Amniotic epithelial cell (primary cell): ENCODE measurements at places on chromosomes 3 and 15.

DNA sequence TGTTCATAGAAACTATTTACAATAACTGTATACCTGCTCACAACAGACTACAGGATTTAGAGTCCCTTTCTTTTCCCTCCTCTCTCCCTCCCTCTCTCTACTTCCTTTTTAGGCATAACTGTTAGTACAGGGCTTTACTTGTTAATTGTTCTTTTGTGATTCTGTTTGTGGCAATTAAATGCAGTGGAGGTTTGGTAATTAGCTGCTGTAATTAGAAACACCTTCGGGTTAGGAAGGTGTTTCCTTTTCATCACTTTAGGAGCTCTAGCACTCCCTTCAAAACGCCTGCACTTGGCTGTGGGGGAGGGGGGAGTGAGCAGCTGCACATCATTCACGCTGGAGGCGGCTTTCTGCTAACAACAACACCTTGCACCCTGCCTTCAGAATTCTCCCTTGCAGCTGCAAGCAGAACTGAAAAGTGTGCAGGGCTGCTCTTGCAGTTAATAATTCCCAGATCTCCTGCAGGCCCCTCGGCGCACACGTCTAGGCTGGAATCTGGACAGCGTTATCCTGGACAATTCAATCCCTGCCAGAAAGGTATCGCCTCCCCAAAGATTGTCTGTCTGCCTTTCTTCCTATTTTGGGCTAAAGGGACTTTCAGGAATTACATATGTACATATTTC, 242.6 kb upstream of the RGMA start:
- DNase-seq, result no peak

DNA sequence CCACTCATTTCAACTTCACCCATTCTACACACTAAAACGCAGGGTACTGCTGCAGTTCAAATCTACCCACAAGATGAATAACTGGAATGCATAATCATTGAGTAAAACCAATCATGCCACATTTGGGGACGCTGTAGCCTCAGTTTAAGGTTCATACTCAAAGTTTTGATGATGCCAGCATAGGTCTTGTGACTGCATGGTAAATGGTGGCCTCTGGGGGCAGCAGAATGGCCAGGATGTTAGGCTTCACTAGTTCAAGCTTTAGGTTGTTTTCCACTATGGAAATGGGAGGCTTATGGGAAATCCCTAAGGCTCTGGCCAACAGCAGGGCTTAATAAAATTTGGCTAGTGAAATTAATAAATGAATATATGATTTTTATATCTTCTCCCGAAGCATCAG, 104.3 kb upstream of the TSC22D2 start:
- DNase-seq, result no peak

GRCh38 chr3:38969317-38970235, 82.2 kb downstream of the SCN11A start:
- no peak for DNase-seq

- no peak for DNase-seq
Observed at GRCh38 chr3:193377591-193377990, 962 bp downstream of the ATP13A5 start.

GRCh38 chr15:46177219-46177618, 542.4 kb downstream of the SQOR start:
- no peak for DNase-seq

DNA sequence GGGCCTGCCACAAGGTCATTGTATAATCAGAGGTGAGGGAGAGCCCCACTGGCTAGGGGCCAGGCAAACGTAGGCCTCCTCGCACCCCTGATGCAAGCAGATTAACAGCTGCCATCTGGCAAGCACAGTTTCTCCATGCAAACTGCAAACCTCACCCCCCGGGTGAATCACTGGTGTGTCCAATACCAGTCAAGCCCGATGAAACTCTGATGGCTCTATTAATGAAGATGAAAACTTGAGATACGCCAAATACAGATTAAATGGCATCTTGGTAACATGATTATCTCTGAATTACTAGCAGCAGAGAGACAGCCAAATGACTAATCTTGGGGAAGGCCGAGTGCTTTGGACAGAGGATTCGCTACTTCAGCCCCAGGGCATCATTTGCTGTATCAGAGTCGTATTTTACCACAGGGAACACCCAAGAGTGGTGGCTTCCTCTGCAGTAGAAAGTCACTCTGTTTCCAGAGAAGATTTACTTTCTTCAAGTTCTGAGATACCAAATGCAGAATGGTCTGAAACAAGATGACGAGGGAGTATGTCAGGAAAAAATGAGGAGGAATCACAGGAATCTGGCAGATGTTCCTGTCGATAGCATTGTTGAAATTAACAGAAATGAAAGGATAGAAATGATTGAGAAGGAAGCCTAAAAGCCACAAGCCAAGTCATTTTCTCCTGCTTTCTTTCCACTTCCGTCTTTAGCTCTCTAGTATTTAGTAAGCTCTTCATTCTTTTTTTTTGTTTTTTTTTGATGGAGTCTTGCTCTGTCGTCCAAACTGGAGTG, 96.2 kb upstream of the NR2F2 start:
- peak; percentile 27 for DNase-seq

DNA sequence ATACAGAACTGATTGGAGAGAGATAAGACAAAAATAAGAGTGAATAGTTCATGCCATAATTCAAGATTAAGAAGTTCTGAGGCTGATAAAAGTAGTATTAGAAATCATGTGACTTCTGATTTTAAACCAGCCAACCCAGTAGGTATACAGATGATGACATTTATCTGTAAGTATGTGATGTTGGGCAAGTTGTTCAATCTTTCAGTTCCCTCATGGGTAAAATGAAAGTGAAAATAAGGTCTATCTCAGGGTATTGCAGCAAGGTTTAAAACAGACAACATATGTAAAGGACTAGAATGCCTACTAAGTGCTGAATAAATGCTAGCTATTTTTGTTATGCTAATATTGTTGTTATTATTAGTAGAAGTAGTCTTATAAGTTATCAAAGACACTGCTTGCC, 1055.7 kb downstream of the NAALADL2 start:
- DNase-seq, result peak; percentile 31

- no peak for DNase-seq
Observed at GRCh38 chr15:27871078-27871901, 227.8 kb downstream of the OCA2 start.

- DNase-seq, result peak; percentile 91
Observed at GRCh38 chr15:73897441-73898261, 24.3 kb downstream of the TBC1D21 start.

GRCh38 chr15:63061975-63062374, 19.4 kb downstream of the TPM1 start:
- no peak for DNase-seq

- no peak for DNase-seq
Observed at GRCh38 chr3:124885466-124886167, 1.5 kb downstream of the ITGB5 start.

DNA sequence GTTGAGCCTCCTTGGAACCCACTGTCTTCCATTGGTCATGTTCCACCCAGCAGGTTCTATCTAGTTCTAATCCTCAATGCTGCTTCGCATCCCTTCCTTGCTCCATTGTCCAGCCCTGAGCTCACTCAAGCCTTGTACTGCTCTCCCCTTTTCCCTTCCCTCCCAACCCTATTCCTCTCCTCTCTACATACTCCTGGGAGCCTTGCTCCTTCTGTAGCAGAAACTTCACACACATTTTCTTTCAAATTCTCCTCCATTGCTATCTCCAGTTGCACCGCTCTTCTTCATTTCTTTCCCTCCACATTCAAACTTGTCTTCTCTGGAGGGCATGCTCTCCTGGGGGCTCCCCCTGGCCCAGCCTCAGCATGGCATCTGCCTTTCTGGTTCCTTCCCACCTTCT, 14.5 kb downstream of the NR1I2 start:
- no peak for DNase-seq

- DNase-seq, result no peak
Observed at GRCh38 chr15:79529157-79529785, 97.1 kb downstream of the MINAR1 start.

DNA sequence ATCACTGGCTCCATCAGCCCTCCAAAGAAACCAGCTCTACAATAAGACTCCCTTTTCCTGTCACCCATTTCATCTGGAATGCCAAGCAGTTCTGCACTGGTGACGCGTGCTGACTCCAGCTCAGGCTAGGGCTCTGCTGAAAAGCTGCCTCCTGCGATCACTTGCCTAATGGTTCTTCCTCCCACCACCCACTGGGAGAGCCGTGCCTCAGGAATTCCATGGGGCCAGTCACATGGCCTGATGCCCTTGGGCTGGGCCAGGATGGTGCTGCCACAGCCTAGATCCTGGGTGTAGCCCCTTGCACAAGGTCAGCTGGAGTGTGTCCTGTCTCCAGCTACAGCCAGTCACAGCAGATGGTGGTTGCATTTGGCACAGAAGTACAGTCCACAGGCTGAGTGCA, 98.9 kb downstream of the DNAJB8 start:
- no peak for DNase-seq

GRCh38 chr15:35442742-35443141, 103.2 kb downstream of the DPH6 start:
- DNase-seq, result no peak

GRCh38 chr3:170603770-170604510, 18.1 kb upstream of the SLC7A14 start:
- DNase-seq, result peak; percentile 27

DNA sequence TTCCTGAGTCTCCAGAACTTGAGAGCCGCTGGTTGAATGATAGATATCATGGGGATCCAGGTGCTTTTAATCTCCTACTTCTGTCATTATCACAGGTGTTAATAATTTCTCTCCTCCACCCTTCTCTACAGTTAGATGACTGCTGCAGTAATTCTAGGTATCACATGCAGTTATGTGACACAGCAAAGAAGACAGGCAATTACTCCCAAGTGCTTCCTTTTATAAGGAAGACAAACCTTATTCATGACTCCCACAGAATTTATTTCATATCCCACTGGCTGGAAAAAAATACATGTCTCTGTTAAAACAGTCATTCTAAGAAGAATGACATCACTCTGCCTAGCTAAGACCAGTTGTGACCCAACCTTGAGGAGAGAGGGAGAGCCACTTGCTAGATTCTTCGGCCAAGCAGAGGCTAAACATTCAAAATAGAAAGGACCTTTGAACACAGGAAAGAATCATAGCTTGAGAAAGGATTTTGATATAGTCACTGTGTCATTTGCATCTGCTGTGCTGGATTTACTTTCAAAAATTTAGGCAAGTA, 500.6 kb downstream of the SI start:
- no peak for DNase-seq

GRCh38 chr15:42453826-42454225, 37.1 kb downstream of the ZNF106 start:
- DNase-seq, result no peak

DNA sequence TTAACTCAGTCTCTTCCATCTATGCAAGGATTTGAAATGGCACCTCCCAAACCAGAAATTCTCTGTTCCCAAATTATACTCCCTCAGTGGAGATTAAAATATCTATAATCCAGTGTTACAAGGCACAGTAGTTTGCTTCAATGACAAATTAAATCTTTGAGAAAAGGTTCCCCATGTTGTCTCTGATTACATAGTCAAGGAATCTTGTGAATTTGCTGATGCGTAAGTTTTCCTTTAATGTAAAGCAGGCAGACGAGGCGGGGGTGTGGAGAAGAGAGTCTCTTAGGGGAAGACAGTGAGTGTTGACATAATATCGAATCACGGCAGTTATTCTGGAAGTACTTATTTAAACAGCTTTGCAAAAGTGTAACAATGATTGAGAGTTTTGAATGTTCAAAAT, 236.4 kb upstream of the RARB start:
- DNase-seq, result no peak

DNA sequence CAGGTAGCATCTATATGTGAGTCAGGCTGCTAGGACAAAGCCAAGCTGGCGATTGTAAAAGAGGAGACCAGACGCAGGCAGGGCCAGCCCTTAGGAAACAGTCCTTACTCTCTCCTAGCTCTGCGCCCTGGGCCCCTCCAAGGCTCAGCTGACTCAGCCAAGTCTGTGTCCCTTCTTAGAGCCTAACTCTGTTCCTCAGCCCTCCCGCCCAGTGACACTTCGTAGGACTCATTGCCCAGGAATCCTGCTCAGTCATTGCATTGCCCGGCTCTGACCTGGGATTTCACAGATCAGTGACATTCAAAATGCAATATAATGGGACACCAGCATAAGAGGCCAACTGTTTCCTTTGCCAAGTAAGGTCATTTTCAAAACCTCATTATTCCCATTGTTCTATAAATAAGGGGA, 244.2 kb downstream of the TLE3 start:
- peak; percentile 51 for DNase-seq

DNA sequence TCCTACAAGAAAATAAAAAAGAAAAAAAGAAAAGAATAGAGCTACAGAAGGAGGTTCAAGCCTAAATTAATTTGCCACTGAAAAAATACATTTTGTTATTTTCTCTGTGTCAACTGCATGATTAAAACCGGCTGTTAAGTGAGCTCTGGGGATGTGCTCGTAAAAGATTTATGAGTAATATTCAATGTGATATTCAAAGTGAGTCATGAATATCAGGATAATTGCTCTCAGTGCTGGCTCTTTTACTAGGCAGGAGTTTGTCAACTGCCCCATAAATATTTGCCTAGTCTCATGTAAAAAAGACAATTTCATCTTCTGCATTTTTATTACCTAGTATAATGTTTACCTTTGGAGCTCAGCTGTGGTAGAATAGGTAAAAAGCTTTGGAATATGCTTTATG, 78.9 kb downstream of the CDIN1 start:
- peak; percentile 14 for DNase-seq

GRCh38 chr3:158912188-158912587, 110.3 kb downstream of the MFSD1 start:
- DNase-seq, result peak; percentile 13

DNA sequence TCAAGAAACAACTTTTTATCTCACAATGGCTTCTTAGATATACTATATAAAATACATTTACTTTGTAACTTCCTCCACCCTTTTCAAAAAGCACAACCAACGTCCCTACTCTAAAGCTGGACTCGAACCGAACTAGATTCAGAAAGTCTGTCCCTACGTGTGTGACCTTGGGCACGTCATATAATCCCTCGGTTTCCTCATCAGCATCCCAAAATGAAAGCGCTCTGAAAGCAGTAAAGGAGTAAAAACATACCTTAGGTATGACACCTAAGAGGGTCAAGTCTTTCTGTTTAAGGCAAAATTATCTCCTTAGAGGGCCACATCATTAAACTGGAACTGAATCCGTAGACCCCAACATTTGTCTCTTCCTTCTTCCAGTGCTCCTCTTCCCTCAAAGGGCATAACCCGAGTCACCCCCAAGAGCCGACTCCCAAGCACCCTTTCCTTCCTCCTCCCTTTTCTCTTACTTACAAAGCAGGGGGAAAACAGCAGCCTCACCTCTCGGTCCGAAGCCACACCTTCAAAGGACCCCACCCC, 663 bp downstream of the PDCD10 start:
- peak; percentile 16 for DNase-seq

DNA sequence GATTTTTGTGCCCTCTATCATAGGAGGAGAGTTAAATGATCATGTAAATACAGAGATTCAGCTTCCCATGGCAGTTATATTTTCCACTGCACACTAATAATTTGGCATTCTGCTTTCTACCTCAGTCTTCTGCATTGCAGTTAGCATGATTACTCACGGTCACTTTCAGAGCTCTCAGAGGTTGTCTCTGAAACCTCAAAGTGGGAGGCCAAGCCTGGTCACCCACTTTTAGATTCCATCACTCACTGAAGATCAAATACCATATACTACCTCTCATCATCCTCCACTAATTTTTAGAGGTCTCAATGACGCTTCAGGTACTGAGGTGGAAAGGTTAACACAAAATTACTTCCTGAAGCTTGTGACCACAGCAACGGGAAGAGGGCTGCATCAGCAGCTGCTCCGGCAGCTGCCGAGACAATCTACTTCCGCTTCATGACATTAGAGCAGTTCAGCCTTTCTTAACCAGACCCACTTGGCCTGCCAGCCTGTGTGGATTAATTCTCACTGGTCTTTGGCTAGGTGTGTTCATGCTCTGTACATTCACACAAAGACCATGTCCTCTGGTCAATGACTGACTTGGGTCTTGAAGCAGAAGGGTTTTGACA, 416.4 kb upstream of the PDZRN3 start:
- no peak for DNase-seq

GRCh38 chr15:78977091-78977571, 32.3 kb upstream of the CTSH start:
- no peak for DNase-seq
